Ascending aorta (tissue), 2 donors: ENCODE measurements at places on chromosomes 1 and 21.

DNA sequence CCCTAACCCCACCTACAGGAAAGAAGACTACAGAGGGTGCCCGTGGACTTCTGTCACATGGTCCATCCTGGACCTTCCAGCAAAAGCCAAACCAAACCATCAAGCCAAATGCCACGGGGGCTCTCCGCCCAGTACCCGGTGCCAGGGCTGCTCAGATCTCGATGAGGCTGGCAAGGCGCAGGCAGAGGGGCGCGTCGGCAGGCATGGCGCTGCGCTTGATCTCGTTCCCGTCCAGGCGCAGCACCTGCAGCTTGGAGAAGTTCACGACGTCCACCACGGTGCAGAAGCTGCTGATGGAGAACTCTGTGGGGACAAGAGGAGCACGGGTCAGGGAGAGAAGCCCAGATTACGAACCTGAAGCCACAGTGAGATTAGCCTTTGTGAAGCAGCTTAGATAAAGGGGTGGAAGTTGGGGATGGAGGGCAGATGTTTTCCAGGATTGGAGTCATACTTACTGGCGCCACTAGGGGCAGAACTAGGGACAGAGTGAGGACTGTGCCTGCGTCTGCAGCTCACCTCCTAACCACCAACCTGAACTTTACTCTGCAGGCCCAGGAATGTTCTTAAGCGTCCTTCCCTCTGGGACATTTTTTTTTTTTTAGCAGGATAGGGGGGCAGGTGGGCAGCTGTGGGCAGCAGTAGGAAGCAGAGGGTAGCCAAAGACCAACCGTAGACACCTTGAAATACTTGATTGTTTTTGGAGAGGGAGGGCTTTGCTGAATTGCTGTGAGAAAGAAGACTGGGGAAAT lies 8.6 kb downstream of the FMOD start:
- no peak overlapping the region for H3K4me3 ChIP-seq
- no peak for DNase-seq
- H3K4me1 ChIP-seq: peaks cover 46% of the 10 kb centered on the region

DNA sequence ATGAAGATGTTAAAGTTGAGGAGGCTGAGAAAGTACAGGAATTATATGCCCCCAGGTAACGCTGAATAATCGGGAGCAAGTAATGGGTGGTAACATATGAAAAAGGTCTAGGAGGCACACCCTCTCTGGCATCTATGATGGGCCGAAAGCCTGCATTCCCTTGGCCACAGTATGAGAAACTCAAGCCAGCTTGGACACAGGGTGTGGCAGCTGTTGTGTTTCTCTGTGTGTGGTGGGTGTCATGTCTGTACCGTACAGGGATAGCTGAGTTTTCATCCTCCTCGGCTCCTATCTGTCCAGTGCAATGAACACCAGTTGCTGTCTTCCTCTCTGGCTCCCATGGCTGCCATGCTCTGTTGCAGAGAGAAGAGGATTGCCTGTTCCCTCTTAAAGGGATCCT lies 32.9 kb downstream of the NBPF3 start:
- H3K27ac ChIP-seq: no peak overlapping the region
- peaks cover 15% of the 10 kb centered on the region for H3K36me3 ChIP-seq
- DNase-seq: no peak
- H3K4me1 ChIP-seq: no peaks in the 10 kb centered on the region

- no peaks in the 10 kb centered on the region for H3K36me3 ChIP-seq
- no peak overlapping the region for H3K27ac ChIP-seq
- H3K4me1 ChIP-seq: peaks cover 29% of the 10 kb centered on the region
- H3K27me3 ChIP-seq: no peaks in the 10 kb centered on the region
- no peak overlapping the region for H3K4me3 ChIP-seq
These were observed 41.5 kb downstream of the BACH1 start for GRCh38 chr21:29340228-29340627.

GRCh38 chr1:163981500-163982030 lies 577.4 kb upstream of the PBX1 start:
- H3K27ac ChIP-seq: no peak overlapping the region
- H3K36me3 ChIP-seq: no peaks in the 10 kb centered on the region
- no peak overlapping the region for H3K4me3 ChIP-seq
- no peak for DNase-seq

- no peak overlapping the region for H3K4me3 ChIP-seq
- peak; percentile 64 for DNase-seq
- H3K4me1 ChIP-seq: no peaks in the 10 kb centered on the region
- no peaks in the 10 kb centered on the region for H3K36me3 ChIP-seq
- no peaks in the 10 kb centered on the region for H3K27me3 ChIP-seq
These were observed 6.8 kb downstream of the RPE65 start for GRCh38 chr1:68442822-68443556.

- no peaks in the 10 kb centered on the region for H3K4me1 ChIP-seq
- no peaks in the 10 kb centered on the region for H3K27me3 ChIP-seq
- no peak for DNase-seq
- H3K4me3 ChIP-seq: no peak overlapping the region
- H3K36me3 ChIP-seq: no peaks in the 10 kb centered on the region
These were observed 43.6 kb upstream of the ESRRG start for GRCh38 chr1:216766633-216767327.

- H3K4me1 ChIP-seq: peaks cover 5% of the 10 kb centered on the region
- H3K27ac ChIP-seq: no peak overlapping the region
- H3K36me3 ChIP-seq: peaks cover 63% of the 10 kb centered on the region
- no peak for DNase-seq
These were observed 5.2 kb downstream of the NPPA start for GRCh38 chr1:11842154-11843041.

- H3K4me1 ChIP-seq: no peaks in the 10 kb centered on the region
- H3K4me3 ChIP-seq: no peak overlapping the region
- H3K36me3 ChIP-seq: no peaks in the 10 kb centered on the region
- no peaks in the 10 kb centered on the region for H3K27me3 ChIP-seq
These were observed 30.9 kb downstream of the TP73 start for GRCh38 chr1:3683197-3683596.

DNA sequence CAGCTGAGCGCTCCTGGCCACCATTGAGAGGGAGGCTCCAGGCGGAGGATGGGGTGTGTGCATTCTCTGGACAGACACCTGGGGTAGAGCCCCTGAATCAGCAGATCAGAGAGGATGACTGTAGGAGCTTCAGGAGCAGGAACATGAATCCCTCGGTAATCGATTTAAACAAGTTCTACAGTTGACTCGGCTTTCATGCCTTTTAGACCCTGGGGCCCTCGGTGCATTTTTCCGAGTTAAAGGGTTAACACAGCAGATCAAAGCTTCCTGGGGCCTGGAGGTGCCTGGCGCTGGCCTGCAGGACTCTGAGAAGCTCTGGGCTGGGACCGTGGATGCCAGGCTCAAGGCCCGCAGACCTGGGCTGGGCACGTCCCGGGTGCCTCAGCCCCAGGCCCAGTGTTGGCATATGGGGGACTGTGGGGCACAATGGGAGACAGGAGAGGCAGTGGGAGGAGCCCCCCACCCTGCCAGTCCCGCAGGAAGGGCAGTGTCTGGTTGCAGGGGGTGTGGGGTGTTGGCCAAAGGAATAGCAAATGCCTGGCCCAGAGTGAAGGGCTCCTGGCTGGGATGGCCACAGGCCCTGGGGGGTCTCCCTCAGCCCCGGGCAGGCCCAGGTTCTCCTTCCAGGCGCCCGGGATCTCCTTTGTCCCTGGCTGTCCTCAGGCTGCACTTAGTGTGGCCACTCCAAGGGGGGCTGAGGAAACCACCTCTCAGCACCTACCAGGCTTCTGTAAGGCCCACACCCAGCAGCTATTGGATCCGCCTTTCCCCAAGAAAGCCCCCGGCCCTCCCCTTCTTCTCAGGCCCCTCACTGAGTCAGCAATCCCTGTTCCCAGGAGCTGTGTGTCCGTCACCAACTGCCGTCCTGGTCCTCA lies 40.1 kb downstream of the SLX9 start:
- DNase-seq: no peak
- peaks cover 17% of the 10 kb centered on the region for H3K4me1 ChIP-seq
